Activated T-helper 2 cell treated with anti-CD3 and anti-CD28 coated beads, Interferon-gamma antibody, Interleukin-2, Interleukin-4, amounts not matched to agents 10 μg/mL and 5 μg/mL and 100 μg/mL, durations not matched to agents 14 hours and 24 hours and 36 hours (primary cell): ENCODE measurements at places on chromosomes 2 and 18.

GRCh38 chr2:148517822-148518221, 126.7 kb upstream of the EPC2 start:
- DNase-seq, result no peak

DNA sequence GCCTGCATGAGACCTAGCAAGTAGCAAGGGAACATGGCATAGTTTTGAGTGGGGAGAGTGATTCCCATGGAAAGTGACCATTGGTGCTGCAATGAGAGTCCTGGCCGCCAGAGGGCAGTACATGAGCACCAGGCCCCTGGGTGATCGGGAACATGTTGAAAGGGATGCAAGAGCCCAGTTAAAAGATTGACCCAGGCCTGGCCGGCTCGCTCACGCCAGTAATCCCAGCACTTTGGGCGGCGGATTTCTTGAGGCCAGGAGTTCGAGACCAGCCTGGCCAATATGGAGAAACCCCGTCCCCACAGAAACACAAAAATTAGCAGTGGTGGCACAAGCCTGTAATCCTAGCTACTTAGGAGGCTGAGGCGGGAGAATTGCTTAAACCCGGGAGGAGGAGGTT, 22.2 kb downstream of the FAP start:
- peak; percentile 50 for DNase-seq

DNA sequence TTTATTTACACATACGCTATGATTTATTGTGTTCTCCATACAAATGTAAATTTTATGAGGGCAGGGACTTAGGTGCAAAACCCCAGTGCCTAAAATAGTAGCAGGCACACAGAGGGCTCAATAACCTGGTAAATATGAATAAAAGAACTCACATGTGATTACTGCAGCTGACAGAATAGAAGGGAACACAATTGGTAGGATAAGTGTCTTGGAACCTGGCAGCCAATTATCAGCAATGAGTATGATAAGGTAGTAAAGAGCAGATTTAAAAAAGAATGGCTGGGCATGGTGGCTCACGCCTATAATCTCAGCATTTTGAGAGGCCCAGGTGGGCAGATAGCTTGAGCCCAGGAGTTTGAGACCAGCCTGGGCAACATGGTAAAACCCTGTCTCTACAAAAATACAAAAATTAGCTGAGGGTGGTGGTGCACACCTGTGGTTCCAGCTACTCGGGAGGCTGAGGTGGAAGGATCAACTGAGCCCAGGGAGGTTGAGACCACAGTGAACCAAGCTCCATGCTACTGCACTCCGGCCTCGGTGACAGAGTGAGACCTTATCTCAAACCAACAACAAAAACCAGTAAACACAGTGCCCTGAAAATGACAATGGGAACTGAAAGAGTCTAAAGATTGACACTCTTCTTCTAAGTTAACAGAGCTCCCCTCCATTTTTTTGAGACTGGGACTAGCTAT, 9.9 kb downstream of the SNRPG start:
- DNase-seq, result no peak

- DNase-seq, result no peak
Observed at GRCh38 chr2:230865307-230865765, 594 bp downstream of the ITM2C start.

DNA sequence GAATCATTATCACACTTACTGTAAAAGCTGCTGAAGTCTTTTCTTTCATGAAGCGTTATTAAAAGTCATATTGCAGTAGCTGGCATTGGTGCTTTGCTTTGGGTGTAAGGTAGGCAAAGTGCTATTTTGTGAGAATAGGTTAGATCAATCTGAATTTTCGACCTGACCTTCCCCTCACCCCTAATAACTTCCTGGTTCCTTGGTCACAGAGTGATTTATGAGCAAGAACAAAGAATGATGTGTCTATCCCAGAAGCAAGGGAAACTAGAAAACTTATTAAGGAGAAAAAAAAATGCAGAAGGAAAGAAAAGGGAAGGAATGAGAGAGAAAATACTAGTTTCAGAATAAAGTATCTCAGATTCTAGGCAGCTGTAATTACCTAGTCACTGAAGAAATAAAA, 163.1 kb upstream of the MEIS1 start:
- no peak for DNase-seq

DNA sequence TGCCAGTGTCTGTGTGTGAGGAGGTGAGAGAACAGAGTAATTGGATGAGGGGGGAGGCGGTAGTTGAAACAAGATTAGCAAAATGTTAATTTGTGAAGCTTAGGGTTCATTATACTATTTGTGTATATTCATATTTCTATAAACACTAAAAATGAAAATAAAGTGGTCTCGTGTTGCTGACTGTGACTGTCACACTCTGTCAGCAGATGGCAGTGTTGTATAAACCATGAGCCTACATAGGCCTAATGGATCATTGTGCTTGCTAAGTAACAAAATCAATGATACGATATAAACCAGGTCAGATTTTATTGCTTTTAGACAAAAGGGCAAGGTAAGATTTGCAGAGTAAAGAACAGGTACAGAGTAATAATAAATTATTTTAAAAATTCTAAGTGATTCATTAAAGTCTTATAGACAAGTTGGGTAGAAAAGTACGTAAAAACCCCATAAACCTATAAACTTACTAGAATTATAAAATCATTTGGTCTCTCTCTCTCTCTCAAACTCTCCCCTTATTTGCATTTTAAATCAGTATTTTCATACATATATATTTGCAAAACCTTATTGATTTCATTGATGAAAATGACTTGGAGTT, 182.7 kb downstream of the RPIA start:
- peak; percentile 17 for DNase-seq

DNA sequence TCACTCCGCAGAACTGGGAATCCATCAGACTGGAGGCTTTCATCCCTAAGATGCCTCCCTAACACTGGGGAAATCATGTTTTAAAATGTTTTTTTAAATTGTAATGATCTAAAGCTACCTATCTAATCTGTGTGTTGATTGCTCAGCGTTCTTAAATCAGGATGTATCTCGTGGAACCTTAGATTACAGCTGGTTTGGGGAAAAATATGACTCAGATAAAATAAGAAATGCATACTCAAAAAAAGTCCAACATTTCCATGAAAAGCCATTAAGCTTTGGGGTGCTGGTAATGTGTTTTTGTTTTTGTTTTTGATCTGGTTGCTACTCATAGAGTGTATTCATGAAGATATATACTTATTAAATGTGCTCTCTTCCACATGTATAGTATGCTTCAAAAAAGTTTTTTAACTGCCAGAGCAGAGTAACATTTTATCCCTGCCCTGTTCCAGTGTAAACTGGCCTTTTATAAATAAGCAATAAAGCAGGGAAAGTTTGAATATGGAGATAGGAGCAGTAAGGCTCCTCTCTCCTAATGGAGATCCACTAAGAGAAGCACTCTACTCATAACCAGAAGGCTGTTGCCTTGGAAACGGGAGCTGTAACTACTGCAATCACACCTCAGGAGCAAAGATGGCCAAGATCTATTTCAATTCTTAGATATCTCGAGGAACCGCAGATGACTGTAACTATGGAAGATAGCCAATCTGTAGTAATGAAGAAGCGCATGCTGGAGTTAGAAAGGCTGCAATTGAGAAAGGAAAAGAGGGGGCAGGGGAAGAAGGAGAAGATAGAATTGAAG, 41.6 kb downstream of the ANKRD44 start:
- no peak for DNase-seq

GRCh38 chr2:122739732-122740593, 984.5 kb downstream of the TSN start:
- DNase-seq, result no peak

DNA sequence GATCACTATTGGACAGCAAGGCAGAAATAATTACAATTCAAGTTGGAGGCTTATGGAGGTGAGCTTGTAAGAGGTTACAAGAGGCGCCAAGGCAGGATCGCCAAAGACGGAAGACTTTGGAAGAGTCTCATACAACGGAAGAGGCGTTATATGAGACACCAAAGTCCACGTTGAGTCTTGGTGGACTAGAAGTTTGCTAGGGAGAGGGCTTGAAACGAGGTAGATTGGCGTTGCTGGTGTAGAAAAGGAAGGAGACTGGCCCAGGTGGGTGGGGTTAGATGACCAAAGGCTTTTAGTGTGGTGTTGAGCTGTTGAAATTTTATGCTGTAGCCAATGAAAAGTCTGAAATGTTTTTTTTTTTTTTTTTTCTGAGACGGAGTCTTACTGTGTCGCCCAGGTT, 1.4 kb downstream of the MSH2 start:
- no peak for DNase-seq

GRCh38 chr2:27262379-27263286, at the start of gene SLC30A3:
Gene SLC30A3, minus strand, starts transcription at chr2:27263047. Its CDS starts 141 bp downstream, at chr2:27262906.
- peak; percentile 58 for DNase-seq
